ENCODE measurements at places on chromosomes 5 and 9.

DNA sequence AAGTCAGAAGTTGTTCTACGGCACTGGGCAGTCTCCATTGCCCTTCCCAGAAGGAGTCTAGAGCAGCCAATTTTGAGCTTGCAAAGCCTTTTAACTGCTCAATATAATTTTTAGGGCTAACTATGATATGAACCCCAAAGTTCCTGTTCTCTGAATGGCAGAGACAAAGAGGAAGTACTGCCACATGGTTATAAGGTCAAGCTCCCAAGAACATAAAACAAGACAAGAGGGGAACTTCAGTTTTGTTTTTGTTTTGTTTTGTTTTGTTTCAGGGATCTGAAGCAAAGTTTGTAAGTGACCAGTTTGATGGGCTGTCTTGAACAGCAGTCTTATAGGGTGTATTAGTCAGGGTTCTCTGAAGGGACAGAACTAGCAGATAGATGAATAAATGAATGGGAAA, 11.9 kb upstream of the SMC2 start:
- DNase-seq = no peak

DNA sequence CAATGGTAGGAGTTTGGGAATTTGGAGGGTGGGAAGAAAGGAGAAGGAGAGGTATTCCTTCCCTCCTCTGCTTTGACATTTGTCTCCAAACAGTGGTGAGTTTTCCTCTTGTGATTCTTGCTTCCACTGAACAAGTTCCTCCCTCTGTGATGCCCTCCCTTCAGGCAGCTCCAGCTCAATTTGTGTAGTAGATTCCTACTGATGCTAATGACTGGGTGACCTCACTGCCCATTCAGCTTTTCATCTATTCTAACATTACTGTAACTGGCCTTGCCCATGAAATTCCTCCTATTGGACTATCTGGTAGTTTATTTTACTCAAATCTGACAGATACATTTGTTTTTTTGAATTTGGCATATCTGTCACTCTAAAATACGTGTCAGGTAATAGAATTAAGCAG, 121.4 kb downstream of the NFIB start:
- DNase-seq = no peak

GRCh38 chr5:170562875-170563228, 59.0 kb downstream of the KCNIP1 start:
- no peak for DNase-seq

DNA sequence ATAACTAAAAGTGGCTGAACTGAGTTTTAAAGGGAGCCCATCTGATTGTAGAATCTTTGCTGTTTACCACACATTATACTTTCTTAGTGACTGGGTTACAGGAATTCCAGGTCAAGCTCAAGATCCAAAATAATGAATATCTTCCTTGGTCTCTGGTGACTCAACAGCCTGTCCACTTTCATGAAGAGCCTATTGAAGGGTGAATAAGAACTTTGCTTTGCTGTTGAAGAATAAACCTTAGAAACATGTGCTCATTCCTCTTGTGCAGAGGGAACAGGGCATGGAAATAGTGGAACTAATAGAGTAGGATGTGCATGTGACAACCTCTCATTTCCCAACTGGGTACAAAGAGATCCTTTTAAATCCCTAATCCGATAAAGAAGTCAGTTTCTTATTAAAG, 21.4 kb downstream of the ALDH1A1 start:
- DNase-seq = peak; percentile 30

DNA sequence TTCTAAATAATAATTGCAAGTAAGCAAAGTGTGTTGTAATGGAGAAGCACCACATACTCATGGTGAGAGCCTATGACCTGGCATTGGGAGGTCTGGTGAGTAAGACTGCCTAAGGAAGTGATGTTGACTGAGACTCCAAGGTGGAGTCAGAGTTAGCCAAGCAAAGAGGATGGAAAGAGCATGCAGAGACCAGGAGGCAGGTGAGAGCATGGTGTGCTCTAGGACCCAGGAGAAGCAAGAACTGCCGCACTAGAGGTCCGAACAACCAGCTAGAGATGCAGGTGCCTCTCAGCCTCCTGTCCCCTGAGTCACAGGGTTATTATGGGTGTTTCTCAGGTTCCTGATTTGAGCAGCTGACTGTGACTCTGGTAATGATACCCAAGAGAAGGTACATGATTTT, 27.3 kb downstream of the ANP32B start:
- peak; percentile 22 for DNase-seq

- DNase-seq = no peak
These were observed 11.2 kb upstream of the TRIO start for GRCh38 chr5:14131855-14132503.

GRCh38 chr9:78971540-78971939, 600.2 kb upstream of the TLE4 start:
- no peak for DNase-seq

DNA sequence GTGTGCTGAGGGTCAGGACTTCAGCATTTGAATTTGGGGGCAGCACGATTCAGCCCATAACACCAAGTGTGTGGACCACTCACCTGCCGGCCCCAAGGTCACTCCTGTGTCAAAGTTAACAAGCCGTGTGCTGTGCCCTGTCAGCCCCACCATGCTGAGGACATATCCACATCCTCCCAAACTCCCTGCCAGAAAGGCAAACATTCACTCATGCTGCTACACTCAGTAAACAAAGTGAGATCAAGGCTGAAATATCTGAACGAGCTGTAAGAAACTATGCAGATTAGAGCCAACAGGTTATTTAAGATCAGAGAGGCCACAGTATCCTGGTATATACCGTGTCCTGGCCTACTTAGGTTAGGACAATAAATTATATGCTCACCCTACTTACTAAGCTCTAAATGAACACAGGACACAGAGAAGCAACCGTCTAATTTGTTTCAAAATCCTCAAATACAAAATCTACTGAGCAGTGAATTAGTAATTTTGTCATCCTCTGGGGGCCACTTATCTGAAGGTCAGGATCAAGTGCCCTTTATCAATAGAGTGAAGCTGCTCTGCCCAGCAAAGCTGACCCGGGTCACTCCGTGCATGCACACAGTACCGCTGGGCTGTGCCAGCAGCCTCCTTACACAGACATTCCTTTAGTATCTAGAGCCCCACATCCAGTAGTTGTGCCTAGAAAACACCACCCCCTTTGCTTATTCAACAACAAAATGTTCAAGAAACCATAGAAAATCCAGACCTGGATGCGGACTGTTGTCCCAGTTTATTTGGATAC, 28.2 kb downstream of the RETREG1 start:
- no peak for DNase-seq

DNA sequence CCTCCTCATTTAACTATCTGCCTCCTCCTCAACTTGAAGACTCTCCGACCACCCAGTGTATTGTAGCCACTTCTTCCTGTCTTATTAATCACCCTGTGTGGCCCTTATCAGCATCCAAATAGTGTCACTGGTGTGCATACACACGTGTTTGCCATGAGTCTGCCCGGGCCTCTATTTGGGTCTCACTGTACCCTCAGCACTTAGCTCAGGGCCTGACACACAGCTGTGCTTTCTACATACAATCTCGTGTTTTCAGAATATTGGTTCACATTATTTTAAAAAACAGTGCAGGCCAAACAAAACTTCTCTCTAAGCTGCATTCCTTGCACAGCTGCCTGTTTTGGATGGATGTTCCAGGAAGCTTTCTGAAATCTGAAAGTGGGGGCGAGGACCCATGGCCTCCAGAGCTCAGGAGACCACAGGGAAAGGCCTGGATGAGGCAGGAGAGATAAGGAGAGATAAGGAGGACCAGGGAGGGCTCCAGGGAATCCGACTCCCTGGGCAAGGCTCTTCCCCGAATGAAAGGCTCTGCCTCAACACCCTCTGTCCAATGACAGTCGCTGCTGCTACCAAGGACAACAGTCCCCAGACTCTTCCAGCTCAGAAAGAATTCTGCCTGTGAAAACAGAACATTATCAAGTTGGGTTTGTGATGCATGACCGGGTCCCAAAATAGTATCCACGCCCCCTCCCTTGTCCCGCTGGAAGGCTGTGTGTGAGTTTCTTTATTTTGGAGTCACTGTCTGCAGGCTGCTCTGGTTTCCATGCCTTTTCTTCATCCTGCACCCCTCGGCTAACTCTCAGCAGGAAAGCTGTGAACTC, 255.6 kb downstream of the NSG2 start:
- DNase-seq = no peak

DNA sequence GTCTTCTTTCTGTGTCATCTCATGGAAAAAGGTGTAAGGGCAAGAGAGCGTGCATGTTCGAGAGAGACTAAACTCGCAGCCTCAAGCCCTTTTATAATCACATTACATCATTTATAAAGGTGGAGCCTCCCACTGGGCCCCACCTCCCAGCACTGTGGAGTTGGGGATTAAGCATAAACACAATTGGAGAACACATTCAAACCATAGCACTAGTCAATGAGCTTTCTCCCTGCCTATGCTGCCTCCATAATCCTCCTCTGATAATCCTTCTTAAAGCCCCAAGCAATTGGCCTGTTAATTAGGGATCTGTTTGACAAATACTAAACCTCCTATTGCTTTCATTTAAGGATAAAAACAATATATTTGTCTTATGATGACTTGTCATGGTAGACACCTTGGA, 99.6 kb downstream of the NMUR2 start:
- no peak for DNase-seq

DNA sequence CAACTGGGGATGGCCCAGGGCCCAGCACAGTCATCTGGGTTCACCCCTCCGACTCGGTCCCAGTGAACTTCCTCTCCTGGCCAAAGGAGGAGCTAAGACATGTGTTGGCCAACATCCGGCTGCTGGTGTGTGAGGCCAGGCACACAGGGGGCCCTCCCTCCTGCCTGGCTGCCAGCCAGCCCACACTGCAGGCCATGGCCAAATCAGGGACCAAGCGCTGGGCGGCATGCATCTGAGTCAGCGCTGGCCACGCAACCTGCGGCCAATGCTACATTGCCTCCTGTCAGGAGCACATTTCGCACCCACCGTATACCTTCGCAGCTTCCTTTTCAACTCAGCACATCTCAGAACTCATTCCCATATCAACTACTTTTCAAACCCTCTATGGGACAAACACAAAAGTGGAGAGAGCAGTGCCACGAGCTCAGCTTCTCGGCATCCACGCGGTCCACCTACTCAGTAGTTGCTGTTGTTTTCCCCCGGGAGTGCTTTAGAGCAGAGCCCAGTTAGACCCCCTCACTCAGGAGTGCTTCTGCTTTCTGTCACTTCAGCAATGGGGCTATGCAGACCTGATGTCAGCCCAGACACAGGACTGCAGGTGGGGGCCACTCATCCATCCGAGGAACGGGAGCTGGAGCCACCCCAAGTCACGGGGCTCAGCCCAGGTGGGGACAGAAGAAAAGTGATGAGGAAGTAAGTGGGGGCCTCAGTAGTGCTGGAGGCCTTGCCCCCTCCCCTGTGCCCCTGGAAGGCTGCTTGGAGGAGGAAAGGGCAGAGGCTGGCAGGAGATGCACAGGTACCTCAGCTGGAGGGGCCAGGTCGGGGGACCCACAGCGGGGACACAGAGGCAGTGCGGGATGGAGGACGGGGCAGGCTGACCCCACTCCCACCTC, 13.9 kb downstream of the NINJ1 start:
- DNase-seq = peak; percentile 75

- no peak for DNase-seq
These were observed 23.9 kb downstream of the TLE1 start for GRCh38 chr9:81665322-81665871.

DNA sequence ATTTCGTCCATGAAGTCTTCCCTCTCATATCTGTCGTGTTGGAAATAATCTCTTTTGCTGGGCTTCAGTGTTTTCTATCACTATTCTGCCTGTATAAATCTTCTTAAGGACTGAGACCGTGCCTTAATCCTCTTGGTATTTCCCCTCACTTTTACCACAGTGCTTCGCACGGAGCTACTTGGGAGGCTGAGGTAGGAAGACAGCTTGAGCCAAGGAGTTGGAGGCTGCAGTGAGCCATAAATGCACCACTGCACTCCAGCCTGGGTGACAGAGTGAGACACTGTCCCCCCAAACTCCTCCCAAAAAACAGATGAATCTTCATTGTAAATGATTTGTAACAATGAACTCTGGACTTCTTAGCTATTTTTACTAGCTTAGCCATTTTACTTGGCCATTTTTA, 57.8 kb downstream of the PHAX start:
- no peak for DNase-seq

DNA sequence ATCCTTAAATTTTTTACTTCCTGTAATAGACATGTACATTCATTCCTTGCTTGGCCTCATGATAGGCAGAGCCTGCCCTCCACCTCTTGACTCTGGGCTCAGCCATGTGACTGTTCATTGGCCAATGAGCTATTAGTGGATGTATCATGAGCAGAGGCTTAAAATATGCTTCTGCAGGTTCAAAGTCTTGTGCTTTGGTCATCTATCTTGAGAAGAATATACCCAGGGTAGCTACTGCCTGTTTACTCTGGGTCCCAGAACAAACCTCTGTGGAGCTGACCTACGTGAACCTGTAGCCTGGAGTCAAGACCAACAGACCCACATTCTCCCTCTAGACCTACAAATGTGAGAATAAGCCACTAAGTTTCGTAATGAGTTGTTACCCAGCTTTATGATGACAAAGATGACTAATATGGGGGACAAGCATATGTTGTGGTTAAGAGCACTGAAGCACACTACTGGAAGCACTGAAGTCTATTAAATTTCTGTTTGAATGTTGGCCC, 244.4 kb downstream of the MAST4 start:
- no peak for DNase-seq

GRCh38 chr9:111943746-111944145, 47.1 kb downstream of the UGCG start:
- DNase-seq = no peak

- DNase-seq = no peak
These were observed 320.1 kb downstream of the MLLT3 start for GRCh38 chr9:20302197-20302596.

GRCh38 chr9:120431268-120431667, 148.7 kb downstream of the CDK5RAP2 start:
- no peak for DNase-seq

DNA sequence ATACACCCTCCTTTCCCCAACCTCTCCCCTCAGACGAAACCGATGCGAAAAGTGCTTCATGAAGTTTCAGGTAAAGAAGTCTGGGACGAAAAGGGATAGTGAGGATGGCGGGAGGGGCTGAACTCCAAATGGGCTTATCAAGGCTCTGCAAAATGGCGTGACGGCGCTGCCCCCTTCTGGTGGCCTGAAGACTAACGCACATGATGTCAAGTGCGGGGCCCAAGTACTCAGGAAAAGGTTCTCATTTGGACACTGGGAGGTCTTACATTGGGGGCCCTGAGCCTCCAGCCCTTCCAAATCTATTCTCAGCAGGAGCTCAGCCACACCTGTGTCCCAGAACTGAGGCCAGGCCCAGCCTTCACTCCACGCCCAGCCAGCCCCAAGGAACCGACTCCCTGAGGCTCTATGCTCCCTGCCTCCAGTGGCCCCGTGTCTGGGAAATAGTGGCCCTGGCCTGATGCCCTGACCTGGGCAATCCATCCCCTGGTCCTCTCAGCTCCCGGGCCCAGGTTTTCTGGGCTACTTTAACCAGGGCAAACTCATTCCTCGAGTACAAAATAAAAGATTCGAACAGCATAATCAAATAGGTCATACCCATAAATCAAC, 119.9 kb downstream of the KCNIP1 start:
- DNase-seq = no peak

DNA sequence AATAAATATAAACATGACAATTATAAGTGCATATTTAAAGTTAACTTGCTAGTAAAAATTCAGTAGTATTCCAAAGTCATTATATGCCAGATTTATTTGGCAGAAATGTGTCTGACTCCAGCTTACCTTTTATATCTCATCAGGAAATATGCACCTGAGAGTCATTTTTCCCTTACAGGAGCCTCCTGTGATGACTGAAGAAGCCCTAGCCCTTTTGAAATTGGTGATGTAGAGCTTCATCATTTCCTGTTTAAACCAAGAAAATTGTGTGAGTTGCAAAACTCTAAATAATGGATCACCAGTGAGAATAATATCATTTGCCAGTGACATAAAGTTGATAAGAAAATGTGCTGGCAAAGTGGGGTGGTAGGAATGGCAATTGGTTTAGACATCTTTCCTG, 42.1 kb upstream of the CTNND2 start:
- DNase-seq = no peak

All from non-pigmented ciliary epithelial cell (primary cell).